ENCODE measurements at places on chromosomes 13 and 19.

DNA sequence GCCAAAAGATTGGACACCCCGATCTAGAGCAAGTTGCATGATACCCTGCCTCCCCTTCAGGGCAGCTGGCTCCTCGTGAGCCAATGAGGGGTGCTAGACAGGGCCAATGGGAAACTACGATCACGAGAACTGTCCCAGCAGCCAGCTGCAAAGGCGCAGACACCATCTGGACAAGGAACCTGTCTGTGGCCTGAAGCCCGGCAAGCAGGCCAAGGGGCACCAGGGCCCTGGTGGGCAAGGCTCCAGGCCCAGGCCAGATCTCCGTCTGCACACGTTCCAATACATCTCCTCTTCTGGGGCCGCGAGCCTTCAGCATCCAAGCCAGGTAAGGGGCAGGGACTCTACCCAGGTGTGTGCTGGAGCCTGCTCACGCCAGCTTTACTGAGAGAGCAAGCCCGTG lies 20.2 kb downstream of the MED26 start:
- no peak for DNase-seq

GRCh38 chr19:37466277-37466797 lies 907 bp downstream of the ZNF569 start:
- no peak for DNase-seq

- DNase-seq = no peak
These were observed 15.9 kb downstream of the CFD start for GRCh38 chr19:875265-875879.

DNA sequence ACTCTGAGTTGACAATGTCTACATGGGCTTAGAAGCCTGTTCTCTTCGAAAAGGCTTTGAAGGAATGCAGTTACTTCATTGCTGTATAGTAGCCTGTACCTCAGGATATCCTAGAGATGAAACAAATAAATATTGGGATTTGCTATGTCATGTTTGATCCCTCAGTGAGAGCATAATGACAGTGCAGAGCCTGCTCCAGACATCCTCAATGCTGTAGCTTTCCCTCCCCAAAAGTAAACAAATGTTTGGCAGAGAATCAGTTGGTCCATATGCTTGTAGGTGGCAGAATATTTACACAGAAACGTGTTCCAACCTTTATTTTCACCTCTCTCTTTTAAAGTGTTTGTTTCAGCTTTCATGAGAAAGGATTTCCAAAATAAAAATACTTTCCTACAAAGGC lies 515.3 kb upstream of the SGCG start:
- DNase-seq = no peak

DNA sequence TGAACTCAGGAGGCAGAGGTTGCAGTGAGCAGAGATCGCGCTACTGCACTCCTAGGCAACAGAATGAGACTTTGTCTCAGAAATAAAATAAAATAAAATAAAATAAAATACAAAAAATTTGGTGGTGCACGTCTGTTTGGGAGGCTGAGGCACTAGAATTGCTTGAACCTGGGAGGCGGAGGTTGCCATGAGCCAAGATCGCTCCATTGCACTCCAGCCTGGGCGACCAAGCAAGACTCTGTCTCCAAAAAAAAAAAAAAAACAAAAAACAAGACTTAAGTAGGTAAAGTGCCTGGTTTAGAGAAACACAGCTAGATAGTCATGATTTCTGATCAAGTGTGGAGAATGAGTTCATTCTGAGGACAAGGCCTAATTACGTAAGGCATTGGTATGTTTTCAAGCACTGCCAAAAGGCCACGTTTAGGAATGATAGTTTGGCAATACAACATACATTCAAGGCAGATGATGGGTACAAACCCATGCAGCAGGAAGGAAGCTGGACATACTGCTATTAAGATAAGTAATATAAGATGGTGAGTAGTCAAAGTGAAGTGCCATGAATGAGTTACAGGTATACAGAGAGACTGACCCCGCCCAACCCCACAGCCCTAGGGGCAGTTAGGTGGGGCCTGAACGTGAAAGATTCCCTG lies 4.8 kb upstream of the UCHL3 start:
- peak; percentile 98 for DNase-seq

All from choroid plexus epithelial cell (primary cell).